ENCODE measurements at places on chromosomes 16 and 17.

GRCh38 chr17:75818326-75818885 is 25.8 kb downstream of the UNC13D start:
- no peak for DNase-seq

GRCh38 chr16:22427556-22427955 is 53.1 kb upstream of the CDR2 start:
- DNase-seq: no peak

DNA sequence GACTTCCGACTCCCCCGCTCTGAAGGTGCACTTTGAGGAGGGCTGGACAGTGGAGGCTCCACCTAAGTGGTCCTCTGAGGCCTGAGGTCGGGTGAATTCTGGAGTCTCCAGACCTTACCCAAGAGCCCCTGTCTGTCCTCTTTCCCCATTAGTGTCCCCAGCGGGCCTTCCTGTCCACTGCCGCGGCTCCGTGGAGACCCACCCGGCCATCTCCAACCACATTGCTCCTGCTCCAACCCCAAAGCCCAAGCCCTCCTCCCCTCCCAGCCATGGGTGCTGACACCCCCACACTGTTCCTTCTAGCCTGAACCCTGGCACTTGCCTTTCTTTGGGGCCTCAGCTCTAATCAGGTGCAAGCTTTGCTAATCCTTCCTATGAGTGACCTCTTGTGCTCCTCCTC is 283.1 kb upstream of the TNRC6C start:
- no peak for DNase-seq

DNA sequence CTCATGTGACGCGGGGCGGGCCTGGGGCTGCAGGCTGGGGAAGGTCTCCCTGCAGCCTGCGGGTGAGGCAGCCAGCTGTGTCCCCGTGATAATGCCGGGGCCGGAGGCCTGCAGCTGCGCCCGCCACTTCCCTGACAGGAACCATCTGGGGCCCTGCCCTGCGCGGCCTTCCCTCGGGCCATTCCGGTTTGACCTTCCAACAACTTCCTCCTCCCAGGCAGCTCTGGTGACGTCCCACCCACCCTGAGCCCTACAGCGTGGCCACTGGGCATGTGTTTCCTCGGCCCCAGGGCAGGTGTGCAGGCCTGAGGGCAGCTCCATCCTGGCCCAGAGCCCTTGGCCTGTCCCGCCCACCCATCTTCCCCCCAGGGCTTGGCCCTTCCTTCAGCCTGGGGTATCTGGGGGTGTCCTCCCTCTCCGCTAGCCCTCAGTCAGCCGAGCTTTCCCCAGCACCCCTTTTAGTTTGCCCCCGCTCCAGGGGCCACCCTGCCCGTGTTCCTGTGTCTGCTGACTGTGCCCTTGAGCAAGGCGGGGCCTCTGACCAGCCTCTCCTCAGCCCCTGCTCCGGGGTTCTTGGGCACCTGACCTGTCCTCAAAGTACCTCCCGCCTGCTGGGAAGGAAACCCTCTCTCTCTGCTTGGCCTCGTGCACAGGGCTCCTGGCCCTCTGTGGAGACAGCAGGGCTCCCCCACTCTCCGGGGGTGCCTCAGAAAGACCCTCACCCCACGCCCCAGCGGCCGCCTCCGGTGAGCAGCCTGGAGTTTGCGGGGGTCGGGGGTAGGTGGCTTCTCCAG is at the start of gene CBFA2T3:
Gene CBFA2T3, minus strand, starts transcription at position 190 of the 794 bp plus-strand sequence. CDS start 400 bp downstream, outside the sequence.
- no peak for DNase-seq

DNA sequence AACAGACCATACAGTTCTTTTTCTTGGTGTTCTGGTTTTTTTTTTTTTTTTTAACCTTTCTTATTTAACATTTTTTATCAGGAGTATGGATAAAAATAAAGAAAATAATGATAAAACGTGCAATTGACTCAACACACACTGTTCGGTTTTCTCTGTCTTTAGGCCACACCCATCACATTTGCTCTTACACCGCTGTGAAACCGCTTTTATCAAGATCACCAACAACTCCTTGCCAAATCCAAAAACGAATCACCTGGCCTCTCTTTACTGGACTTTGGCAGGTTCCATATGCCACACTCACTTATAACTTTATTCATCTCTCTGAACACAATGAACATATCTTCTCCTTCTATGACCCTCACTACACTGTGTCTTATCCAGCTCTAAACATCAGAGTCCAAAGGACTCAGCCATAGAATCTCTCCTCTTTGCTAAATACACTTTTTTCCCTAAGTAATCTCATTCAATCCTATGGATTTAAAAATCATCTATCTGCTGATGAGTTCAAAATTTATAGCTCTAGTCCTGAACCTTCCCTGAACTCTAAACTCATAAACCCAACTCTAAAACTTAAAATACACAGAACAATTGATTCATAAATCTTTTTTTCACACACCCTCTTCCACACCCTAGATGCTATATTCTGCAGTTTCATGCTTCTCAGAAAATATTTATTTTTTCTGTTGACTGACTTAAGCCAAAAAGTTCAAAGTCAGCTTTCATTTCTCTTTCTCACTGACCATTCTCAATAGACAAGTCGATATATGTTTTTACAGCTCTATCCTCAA is 800.6 kb upstream of the SOX9 start:
- DNase-seq: no peak

- no peak for DNase-seq
These were observed 1.2 kb downstream of the DYNLL2 start for GRCh38 chr17:58084317-58084981.

- no peak for DNase-seq
These were observed 28.5 kb upstream of the DLX3 start for GRCh38 chr17:50023520-50023919.

- DNase-seq: no peak
These were observed 2.5 kb downstream of the ADAD2 start for GRCh38 chr16:84193480-84193879.

GRCh38 chr17:78779850-78780249 is 2.2 kb downstream of the CYTH1 start:
- DNase-seq: peak; percentile 56

- no peak for DNase-seq
These were observed 555 bp upstream of the NCBP3 start for GRCh38 chr17:3846437-3847164.

DNA sequence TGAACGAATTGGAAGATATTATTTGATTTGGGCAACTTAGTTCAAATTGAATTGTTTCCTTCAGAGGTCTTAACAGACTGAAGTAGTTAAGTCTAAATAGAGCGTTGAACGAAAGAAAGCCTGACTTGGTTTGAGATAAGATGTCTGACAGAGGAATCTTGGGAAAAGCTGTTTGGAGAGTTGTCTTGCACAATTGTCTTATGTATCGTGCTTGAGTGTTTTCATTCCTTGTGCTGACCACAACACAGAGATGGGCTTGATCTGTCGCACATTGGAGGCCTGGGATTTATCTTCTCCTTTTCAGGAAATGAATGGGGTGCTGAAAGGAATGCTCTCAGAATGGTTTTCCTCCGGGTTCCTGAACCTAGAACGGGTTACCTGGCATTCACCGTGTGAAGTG is 7.8 kb downstream of the MLYCD start:
- no peak for DNase-seq

- DNase-seq: no peak
These were observed 5.4 kb upstream of the NFATC3 start for GRCh38 chr16:68079626-68080344.

DNA sequence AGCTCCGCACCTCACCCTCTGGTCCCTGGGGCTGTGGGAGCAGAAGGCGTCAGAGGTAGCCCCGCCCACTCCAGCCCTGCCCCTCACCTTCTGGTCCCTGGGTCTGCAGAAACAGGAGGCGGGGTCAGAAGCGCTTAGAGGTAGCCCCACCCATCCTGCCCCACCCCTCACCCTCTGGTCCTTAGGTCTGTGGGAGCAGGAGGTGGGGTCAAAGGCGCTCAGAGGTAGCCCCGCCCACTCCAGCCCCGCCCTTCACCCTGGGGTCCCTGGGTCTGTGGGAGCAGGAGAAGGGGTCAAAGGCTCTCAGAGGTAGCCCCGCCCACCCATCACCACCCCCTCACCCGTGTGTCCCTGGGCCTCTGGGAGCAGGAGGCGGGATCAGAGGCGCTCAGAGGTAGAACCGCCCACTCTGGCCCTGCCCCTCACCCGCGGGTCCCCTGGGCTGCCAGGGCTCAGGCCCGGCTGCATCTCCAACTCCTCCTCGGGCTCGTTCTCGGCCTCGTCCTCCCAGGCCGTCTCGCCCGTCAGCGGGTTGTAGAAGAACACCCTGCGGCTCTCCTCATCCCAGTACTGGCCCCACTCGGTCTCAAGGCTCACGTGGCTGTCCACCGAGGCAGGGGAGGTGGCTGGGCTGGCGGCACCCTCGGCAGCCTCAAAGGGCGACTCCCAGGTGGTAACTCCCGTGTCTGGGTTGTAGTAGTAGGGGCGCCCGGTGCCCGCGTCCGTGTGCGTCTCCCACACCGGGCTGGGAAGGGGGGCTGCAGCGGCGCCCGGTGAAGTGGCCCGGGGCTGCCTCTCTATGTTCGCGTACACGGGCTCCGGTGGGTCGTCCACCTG is 27.2 kb downstream of the ARHGAP27 start:
- DNase-seq: no peak

- DNase-seq: no peak
These were observed 38.7 kb downstream of the PHKB start for GRCh38 chr16:47499700-47500264.

DNA sequence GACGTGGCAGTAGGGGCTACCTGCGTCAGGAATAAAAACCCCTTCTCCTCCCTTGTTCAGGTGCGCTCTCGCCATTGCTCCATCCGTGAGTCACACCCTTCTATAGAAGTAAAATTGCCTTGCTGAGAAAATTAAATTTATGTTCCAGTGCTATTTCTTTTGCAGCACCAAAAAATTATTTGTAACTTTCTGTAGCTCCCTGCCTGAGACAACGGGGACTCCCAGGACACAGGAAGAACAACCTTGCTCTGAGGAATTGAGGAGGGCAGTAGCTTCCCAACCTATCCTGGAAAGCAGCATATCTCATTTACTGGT is 85.4 kb downstream of the EMP2 start:
- no peak for DNase-seq

- DNase-seq: no peak
These were observed 62.3 kb upstream of the MAF start for GRCh38 chr16:79662669-79663313.

- no peak for DNase-seq
These were observed 131.2 kb downstream of the C16orf95 start for GRCh38 chr16:87185983-87186382.

GRCh38 chr17:40515491-40516041 is 14.1 kb upstream of the TNS4 start:
- DNase-seq: no peak

GRCh38 chr17:51056813-51057510 is 63.7 kb downstream of the SPAG9 start:
- DNase-seq: no peak

DNA sequence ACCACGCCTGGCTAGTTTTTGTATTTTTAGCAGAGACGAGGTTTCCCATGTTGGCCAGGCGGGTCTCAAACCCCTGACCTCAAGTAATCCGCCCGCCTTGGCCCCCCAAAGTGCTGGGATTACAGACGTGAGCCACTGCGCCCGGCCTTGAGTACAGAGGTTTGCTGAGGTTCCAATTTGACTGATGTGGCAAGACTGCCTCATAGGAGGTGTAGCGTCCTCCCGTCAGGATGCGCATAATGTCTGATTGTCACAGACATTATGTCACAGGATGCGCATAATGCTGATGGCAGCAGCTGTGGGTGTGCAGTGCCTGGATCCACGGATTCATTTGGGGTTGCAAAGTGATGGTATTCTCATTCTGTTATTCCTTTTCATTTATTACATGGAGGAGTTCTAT is 45.2 kb downstream of the HAPSTR1 start:
- no peak for DNase-seq

DNA sequence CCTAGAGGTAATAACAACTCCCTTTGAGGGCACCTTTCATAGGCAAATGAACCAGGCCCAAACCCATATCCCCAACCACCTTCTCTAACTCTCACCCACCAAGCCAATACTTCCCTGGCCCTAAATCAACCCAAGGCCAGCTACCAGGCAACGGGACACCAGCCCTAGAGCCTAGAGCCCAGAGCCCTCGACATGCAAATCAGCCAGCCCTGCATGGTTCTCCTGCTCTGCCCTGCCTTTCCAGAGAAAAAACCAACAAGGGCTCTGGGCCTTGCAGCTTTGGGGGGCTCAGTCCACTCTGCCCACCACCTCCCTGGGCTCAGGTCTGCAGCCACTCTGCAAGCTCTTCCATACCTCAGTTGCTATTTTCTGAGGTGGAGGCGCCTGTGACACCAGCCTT is 55.0 kb downstream of the PITPNM3 start:
- no peak for DNase-seq

GRCh38 chr17:64095144-64095882 is 34.6 kb downstream of the ERN1 start:
- DNase-seq: no peak

- no peak for DNase-seq
These were observed 84.0 kb upstream of the CACNG5 start for GRCh38 chr17:66750781-66751543.

DNA sequence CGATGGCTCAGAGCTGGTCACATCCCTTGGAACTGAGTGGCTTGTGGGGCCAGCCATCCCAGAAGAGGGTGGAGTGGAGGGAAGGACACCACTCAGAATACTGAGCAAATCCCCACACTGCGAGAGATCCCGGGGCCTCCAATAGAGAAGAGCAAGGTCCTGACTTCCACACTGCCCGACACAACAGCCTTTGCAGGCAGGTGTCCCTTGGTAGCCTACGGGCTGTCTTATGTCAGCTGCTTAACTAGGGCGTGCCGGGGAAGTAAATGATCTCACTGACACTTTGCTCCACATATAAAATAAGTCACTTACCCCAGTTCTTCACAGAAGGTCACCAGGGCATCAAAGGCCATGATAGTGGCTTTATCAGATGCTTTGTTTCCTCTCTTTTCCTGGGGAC is 16.1 kb downstream of the RECQL5 start:
- no peak for DNase-seq

- DNase-seq: no peak
These were observed 70.8 kb downstream of the SHISA9 start for GRCh38 chr16:12972246-12972645.

DNA sequence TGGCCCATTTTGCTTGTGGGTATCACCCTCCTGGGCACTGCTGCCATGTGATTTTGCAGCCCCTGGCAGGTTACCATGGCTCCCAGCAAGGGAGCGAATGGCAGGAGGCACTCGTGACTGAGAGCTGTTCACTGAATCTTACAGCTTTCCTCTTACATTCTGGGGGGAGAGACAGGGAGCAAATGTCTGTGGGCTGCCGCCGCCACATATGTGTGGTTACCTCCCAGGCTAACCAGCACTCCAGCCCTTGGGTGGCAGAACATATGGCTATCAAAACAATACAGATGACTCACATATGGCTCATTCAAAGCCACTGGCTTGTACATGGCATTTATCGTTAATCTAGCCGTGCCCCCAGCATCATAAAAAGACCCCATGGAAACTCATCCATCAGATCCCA is 19.8 kb downstream of the GTF3C1 start:
- DNase-seq: no peak

GRCh38 chr16:27399969-27400368 is 2.0 kb upstream of the IL21R start:
- DNase-seq: no peak

DNA sequence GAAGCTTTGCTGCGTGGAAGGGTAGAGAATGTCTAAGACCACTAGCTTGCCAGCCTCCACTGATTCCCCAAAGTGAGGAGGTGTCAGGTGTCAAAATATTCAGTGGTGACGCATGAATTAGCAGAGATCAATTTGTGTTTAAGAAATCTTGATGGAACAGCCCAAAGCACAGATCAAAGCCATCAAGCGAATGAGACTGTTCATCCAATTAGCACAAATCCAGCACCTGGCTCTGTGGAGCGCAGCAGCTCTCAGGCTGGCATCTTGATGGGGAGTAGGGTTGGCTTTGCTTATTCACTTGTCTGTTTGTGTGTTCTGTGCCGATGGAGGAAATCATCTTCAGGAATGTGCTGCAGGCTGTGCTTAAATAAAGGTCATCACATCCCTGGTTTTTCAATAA is 456.8 kb upstream of the CCL2 start:
- DNase-seq: no peak

- no peak for DNase-seq
These were observed 1.7 kb upstream of the PRR35 start for GRCh38 chr16:558298-559020.
